ENCODE measurements at places on chromosomes 4 and X.

GRCh38 chrX:40864972-40865371 lies 129.6 kb upstream of the MED14 start:
- DNase-seq: no peak

- DNase-seq: no peak
Observed at GRCh38 chrX:9495496-9495895, 30.6 kb downstream of the TBL1X start.

DNA sequence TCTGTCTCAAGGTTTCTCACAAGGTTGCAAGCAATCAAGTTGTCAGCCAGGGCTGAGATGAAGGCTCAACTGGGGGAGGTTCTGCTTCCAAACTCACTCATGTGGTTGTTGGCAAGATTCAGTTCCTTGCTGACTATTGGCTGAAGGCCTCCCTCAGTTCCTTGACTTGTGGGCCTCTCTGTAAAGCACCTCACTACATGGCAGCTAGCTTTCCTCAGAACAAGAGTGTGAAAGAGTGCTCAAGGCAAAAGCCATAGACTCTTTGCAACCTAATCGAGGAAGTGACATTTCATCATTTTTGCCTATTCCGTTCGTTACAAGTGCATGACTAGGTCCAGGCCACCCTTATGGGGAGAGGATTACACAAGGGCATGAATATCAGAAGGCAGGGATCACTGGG lies 52.0 kb downstream of the CXorf58 start:
- no peak for DNase-seq

GRCh38 chr4:126446917-126447316 lies 1132.2 kb downstream of the FAT4 start:
- no peak for DNase-seq

- no peak for DNase-seq
Observed at GRCh38 chrX:14497184-14497666, 32.1 kb upstream of the GLRA2 start.

DNA sequence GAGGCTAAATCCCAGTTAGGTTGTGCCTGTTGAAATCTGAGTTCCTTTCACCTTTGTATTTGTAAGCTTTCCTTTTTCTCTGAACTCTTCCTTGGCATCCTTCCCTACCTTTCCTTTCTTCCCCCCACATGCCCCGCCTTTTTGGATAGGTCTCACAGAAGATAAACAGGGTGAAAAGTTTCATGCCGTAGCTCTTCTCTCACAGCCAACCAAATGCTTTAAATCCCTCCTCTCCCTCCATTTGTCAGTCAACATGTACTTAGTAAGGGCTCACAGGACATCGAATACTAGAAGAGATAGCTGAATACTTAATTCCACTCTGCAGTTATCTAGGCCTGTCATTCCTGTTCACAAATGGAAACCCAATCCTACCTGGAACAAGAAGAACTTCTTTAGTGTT lies 107.1 kb upstream of the BMPR1B start:
- DNase-seq: no peak

- DNase-seq: no peak
Observed at GRCh38 chr4:177480795-177481194, 38.6 kb upstream of the AGA start.

DNA sequence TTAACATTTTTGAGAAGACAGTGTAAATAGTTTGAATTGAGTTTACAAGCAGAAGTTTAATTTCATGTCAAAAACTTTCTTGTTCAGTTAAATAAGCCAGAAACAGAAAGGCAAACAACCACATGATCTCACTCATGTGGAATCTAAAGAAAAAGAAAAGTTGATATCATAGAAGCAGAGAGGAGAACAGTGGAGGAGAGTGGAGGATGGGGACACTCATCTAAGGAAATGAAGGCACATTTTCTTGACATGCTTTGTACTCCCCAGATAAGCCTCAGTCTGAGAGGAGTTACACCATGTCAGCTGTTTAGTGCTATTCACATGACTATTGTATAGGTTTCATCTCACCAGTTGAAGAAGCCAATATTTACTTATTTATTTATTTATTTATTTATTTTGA lies 13.5 kb downstream of the SNCA start:
- no peak for DNase-seq

DNA sequence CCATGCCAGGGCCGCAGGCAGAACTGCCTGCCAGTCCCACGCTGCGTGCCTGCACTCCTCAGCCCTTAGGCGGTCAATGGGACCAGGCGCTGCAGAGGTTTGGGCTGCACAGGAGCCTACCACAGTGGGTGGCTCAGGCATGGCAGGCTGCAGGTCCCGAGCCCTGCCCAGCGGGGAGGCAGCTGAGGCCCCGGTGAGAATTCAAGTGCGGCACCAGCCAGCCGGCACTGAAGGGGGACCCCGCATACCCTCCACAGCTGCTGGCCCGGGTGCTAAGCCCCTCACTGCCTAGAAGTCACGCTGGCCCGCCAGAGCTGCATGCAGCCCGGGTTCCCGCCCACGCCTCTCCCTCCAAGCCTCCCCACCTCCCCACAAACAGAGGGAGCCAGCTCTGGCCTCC lies 302.5 kb upstream of the UGT8 start:
- DNase-seq: no peak

DNA sequence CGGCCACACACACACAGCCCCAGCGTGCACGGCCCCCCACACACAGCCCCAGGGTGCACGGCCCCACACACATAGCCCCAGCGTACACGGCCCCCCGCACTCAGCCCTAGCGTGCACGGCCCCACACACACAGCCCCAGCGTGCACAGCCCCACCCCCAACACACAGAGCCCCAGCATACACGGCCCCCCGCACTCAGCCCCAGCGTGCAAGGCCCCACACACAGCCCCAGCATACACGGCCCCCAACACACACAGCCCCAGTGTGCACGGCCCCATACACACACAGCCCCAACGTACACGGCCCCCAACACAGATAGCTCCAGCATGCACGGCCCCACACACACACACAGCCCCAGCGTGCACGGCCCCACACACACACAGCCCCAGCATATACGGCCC lies 17.6 kb downstream of the GAK start:
- DNase-seq: no peak

DNA sequence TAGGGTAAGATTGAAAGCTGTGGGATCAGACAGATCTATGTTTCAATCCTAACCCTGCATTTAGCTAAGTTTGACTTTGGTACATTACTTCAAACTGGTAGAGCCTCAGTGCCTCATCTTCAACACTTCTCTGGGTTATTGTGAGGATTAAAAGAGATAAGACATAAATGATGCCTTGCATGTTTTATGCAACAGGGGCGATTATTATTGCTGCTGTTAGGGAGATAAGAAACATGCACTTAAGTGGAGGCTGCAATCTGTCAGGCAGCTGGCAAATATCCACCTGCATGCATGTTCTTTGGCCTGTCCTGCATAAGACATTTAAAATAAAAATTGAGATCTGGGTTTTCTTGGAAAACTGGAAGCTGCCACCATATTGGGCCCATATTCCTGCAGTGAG lies 24.6 kb downstream of the UNC5C start:
- no peak for DNase-seq

DNA sequence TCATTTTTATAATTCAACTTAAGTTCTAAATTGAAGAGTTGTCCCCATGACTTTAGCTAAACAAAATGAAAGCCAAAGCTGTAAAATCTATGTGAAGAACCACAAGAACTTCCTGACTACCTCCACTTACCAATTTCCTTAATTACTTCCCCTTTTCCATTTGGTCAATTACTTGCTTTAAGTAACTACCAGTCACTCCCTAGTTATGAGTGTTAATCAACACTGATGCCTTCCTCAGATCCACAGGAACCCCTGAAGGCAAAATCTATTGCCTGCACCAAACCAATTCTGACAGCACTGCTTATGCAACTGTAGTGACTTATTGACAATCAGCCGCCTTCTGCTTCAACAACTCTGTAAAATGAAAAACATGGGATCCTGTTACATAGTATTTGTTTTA lies 10.5 kb downstream of the RBMX start:
- no peak for DNase-seq

DNA sequence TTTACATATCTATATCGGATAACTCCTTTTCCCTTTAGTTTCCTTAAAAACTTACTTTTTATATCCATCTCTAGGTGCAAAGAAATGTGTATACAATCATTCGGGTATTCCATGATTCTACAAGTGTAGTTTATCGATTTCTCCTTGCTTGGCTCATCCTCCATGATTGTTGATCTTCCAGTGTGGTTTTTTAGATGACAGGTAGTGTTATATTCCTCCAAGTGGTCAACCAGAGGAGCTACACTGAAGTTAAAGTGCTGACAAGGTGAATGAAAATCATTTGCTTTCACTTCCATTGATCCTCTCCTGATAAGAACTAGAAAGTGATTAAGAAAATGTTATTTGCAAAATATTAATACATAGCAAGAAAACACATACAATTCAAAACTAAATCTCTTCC lies 38.5 kb downstream of the TMEM156 start:
- DNase-seq: no peak

GRCh38 chrX:118348186-118348810 lies 2.4 kb downstream of the WDR44 start:
- DNase-seq: no peak

DNA sequence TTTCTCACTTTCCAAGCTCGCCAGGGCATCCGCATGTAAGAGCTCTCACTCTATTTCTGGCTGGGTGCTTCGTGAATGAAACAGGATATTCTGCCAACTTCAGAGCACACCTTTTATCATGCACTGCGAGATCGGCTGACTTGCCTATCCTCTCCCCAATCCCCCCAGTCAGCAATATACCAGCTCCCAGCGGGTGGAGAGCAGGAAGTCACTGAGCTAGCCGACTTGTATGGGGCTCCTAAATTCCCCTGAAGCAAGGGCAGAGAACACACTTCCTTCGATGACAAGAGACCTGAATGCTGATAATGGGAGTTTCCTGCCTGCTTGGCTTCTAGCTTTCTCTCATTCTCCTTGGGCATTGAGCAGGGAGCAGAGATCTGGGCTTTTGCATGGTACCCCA lies 33.8 kb upstream of the MAMLD1 start:
- DNase-seq: no peak

GRCh38 chrX:46819136-46819535 lies 17.7 kb upstream of the RP2 start:
- no peak for DNase-seq

GRCh38 chrX:30804462-30804861 lies 84.6 kb downstream of the TAB3 start:
- DNase-seq: no peak

- no peak for DNase-seq
Observed at GRCh38 chr4:165873298-165874071, 448 bp downstream of the TLL1 start.

GRCh38 chr4:118757761-118758251 lies 72.6 kb downstream of the METTL14 start:
- no peak for DNase-seq

DNA sequence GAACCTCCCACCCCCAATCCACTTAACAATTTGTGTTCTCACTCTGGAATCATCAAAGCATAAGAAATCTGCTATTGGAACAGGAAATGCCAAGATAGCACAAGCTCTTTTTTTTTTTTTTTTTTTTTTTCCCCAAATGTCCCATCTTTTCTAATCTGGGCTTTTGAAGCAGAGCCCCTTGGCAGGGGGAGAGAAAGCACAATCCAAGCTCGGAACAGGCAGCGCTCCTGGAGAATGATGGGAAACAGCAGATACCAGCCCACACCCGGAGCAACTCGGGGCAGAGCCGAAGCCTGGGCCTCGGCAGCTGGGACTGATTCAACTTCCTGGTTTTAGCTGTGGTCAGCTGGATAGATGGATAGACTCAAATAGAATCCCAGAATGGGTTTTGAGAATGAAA lies 235.1 kb downstream of the QDPR start:
- DNase-seq: no peak

- no peak for DNase-seq
Observed at GRCh38 chrX:17397074-17397473, 22.1 kb downstream of the NHS start.

DNA sequence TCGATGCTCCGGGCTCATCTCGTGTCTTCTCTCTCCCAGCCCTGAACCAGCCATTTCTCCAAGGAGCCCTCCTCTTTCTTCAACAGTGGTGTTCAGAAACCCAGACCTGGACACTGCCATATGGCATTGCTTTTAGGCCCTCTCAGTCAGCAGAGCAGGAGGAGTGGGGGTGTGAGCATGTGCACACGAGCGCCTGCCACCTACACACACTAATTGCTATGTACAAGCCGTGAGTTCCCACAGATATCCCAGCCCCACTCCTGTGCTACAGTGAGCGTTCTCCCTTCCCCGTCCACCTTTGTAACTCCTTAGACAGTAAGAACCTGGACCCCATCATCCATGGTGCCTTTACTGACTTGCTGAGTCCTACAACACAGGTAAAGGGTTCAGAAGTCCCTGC lies 53.8 kb downstream of the TNIP2 start:
- no peak for DNase-seq

All from stimulated activated CD8-positive, alpha-beta memory T cell treated with anti-CD3 and anti-CD28 coated beads, Interleukin-4, amount 100 ng/mL, for 24 hours (primary cell).